Natural killer cell treated with Interleukin-12 subunit alpha and Interleukin-12 subunit beta and Interleukin-15 and Interleukin-18, amount 100 ng/mL, for 72 hours (primary cell): ENCODE measurements at places on chromosomes 5 and 9. TPM values are rescaled to one million over a fixed set of nuclear protein-coding genes. Genes with fewer than 3 reads are reported as not detected.

The SPATA9 gene
- total RNA-seq, result 1.4 TPM

The GARIN3 gene
- not detected for total RNA-seq

The ABO gene
- 0.69 TPM for total RNA-seq

The PTGER4 gene
- total RNA-seq, result 154 TPM

The IL9 gene
- 0.52 TPM for total RNA-seq

The FOXD4L6 gene
- total RNA-seq, result not detected

The MAMDC2 gene
- total RNA-seq, result not detected

The LHX6 gene
- total RNA-seq, result not detected

The PCDHGA11 gene
- 0.33 TPM for total RNA-seq

The TAF1L gene
- total RNA-seq, result not detected

DNA sequence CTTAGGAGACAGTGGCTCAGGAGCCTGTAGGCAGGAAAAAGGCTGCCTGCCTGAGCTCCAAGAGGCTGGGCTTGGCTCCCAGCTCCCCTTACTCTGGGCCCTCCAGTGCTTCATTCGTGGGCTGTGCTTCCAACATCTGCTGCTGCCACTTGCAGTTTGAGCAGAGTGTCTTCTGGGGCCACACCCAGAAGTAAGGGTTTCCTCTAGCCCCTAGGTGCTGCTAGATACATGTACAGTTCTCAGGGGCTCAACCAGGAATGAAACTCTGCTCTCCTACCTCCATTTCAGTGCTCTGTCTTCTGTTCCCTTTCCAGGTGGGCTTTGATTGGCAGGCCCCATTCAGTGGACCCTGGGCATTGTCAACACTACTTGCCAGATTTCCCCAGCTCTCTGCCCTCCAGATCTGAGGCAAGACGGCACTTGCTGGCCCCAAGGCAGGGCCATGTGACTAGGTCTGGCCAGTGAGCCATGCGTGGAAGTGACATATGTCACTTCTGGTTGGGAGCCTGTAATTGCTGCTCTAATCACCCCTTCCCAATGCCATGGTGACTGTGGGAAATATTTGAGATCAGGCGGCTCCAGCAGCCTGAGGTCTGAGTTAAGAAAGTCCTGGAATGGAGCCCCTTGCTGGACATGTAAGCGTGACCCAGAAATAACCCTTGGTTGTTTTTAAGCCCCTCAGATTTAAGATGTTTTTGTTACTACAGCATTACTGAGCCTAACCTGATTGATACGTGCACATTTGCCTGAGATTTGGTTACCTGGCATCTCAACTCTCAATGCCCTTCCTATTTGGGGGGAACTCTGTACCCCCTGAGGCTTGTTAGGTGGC is 9.4 kb upstream of the BOD1 start:
- DNase-seq, result no peak

GRCh38 chr5:138701678-138702077 is 51.5 kb upstream of the CTNNA1 start:
- DNase-seq, result no peak

DNA sequence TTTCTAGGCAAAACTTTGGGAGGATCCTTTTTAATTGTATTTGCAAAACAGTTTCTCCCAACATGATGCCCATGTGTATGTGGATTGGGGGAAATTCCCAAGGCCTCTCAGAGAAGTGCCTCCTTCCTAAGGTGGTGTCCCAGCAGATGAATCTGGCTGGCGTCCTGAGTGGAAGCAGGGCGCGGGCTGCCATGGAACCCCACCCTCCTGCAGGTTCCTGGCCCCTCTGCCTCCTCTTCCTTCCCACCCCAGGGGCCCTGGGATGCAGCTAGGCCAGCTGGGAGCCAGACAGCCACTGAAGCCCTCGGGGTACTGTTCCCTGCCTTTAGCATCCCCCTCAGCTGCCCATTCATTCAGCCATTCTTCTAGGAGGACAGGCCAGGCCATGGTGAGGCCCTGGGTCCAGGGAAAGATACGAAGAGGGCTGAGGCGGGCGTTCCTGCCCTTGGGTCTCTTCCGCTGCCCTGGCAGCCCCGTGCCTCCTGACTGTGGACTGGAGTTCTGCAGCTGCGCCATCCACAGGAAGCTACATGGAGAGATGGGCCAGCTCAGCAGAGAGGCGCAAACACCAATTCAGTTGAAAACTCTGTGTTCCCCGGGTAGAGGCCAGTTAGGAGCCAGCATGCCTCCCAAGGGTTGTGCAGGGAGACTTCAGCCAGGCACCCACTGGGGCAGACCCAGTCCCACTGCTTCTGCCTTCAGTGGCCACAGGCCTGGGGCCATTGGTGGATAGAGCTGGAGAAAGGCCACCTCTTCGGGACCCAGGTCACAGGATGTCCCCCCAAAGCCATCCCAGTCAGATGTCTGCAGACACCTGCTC is 36.5 kb downstream of the ADAMTS2 start:
- DNase-seq, result no peak

DNA sequence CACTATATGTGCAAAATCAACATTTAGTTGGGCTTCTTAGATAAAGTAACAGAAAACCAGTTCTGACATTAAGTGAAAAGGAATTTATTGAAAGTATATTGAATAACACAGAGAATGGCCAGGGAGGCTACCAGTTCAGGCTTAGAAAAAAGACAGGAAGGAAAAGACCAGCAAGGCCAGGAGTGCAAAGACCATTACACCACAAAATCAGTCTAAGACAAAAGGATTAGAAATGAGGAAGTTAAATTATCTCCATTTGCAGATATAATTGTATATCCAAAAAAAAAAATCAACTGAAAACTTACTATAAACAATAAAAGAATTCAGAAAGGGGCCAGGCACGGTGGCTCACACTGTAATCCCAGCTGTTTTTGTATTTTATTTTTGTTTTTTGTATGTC is 4.8 kb upstream of the TEX10 start:
- no peak for DNase-seq

DNA sequence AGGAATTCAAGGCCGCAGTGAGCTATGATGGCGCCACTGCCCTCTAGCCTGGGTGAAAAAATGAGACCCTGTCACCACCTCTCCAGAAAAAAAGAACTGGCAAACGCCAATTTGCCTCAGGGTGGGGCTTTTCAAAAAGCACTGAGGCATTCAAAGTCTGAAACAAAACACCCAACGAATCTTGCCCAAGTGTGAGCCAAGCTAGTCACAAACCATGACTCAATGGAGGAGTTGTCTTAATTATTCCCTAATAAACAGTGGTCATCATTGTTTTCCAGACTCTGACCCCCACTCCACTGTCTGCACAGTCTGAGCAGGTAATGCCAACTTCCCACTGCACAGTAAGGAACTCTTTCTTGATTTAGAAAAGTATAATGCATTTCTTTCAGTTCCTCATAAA is 16.8 kb downstream of the FRMD3 start:
- no peak for DNase-seq

- no peak for DNase-seq
These were observed 16.0 kb downstream of the TMOD1 start for GRCh38 chr9:97517331-97518089.

- DNase-seq, result no peak
These were observed 133.7 kb upstream of the FBXL17 start for GRCh38 chr5:108515517-108516105.

DNA sequence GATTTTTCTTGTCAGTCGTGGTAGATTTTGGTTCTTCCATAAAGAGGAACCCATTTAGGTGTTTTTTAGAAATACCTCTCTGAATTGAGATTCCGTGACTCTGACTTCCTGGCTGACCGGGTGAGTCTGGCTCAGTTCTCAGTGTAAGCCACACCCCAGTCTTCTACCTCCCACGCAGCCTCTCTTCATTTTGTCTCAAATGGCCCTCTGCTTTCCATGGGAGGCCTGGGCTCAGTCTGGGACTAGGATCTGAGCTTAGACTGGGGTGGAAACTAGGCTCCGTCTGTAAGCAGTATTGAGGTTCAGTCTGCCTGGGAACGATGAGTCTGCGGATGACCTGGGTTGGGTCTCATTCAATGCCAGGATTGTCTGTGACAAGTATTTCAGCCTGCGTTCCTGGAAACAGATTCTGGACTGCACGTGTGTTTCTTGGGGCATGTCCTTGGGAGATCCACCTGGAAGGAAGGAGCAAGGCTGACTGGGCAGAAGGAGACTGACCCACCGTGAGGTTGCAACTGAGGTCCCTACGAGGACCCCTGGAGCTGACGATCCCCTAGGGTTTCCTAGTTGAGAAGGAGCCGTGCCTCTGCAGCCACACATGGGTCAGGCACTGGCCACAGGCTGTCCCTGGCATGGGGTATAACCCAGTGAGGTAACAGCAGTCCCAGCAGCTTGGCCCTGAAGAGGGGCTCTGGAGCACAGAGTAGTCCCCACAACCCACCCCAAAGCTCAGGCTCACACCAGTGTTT is 12.4 kb upstream of the CRB2 start:
- DNase-seq, result no peak

DNA sequence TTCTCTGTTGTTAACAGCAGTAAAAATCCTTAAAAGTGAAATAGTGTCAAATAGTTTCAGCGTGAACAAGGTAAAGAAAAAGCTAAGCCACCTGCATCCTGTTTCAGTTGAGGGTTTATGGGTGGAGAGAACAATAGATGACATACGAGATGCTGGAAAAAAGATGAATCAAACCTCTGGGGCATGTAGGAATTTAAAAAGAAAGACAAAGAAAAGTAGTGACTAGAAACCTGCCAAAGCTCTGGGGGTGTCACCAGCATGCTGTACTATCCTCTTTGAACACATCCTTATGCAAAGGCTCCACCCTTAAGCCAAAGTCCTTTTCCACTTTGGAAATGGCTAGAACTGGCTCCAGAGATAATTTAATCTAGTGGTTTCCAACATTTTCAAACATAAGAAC is 22.2 kb downstream of the SCAI start:
- DNase-seq, result no peak

- DNase-seq, result no peak
These were observed 137.6 kb upstream of the LPCAT1 start for GRCh38 chr5:1661311-1661710.

DNA sequence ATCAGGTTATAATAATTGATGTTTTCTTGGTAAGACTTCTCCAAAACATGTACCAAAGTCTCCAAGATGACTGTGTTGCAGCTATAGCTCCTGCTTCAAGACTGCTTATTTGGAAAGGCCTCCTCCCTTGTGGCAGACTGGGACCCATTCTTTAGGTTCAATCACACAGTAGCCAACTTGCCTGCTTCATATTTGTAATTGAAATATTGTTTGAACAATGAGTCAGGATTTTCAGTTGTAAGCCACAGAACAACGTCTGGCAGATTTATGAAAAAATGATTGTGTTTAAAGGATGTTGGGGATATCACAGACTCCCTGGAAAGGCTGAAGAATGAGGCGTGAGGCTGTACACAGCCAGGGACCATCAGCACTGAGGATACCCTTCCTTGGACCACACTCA is 458.9 kb downstream of the MED10 start:
- no peak for DNase-seq

DNA sequence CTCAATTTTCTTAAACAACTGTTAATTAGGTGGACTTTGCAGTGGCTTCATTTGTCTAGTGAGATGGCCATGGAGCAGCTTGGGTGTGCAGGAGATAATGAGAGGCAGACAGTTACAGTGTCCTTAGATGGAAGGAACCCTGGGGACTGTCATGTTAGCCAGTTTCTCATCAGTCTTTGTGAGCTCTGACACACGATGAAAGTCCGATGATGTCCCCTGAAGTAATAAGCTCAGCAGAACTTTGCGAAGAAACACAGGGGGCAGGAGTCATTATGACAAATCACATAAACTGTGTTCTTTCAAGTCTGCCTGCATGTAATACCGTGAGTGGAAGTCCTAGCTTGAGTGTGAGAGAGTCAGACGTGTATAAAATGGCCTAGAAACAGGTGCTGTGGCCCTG is 201.8 kb downstream of the DRD1 start:
- no peak for DNase-seq

GRCh38 chr5:67695369-67695768 is 498.8 kb upstream of the CD180 start:
- no peak for DNase-seq

- DNase-seq, result no peak
These were observed 599.2 kb upstream of the CDH6 start for GRCh38 chr5:30594331-30594730.

DNA sequence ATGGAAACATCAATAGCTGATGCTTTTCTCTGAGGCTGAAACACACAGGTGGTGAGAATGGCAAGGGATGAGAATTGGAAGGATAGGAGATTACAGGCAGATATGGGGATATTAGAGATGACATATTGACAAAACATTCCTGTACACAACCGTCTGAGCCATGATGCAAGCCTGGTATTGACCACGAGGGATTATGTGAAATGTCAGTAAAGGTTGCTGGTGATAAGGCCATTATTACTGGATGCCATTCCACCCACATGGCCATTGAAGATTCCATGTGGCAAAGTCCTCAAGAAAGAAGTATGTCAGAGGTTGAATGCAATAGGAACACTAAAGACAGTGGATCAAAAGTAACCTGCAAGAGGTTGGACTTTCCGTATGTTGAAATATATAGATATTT is 15.7 kb downstream of the GRAMD2B start:
- DNase-seq, result no peak
